Activated T-cell treated with anti-CD3 and anti-CD28 coated beads for 4 hours (primary cell): ENCODE measurements at places on chromosomes 5 and 9.

GRCh38 chr5:54234304-54234933 is 76.0 kb downstream of the ARL15 start:
- DNase-seq, result no peak

GRCh38 chr5:98997000-98997399 is 68.2 kb upstream of the CHD1 start:
- DNase-seq, result no peak

GRCh38 chr5:76351577-76351976 is 51.5 kb upstream of the IQGAP2 start:
- DNase-seq, result no peak

DNA sequence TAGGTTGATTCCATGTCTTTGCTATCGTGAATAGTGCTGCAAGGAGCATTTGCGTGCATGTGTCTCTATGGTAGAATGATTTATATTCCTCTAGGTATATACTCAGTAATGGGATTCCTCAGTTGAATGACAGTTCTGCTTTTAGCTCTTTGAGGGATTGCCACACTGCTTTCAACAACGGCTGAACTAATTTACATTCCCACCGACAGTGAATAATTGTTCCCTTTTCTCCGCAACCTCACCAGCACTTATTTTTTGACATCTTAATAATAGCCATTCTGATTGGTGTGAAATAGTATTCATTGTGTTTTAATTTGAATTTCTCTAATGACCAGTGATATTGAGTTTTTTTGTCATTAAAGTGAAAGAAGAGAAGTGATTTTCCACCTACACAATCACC is 18.5 kb downstream of the IFNA5 start:
- DNase-seq, result no peak

DNA sequence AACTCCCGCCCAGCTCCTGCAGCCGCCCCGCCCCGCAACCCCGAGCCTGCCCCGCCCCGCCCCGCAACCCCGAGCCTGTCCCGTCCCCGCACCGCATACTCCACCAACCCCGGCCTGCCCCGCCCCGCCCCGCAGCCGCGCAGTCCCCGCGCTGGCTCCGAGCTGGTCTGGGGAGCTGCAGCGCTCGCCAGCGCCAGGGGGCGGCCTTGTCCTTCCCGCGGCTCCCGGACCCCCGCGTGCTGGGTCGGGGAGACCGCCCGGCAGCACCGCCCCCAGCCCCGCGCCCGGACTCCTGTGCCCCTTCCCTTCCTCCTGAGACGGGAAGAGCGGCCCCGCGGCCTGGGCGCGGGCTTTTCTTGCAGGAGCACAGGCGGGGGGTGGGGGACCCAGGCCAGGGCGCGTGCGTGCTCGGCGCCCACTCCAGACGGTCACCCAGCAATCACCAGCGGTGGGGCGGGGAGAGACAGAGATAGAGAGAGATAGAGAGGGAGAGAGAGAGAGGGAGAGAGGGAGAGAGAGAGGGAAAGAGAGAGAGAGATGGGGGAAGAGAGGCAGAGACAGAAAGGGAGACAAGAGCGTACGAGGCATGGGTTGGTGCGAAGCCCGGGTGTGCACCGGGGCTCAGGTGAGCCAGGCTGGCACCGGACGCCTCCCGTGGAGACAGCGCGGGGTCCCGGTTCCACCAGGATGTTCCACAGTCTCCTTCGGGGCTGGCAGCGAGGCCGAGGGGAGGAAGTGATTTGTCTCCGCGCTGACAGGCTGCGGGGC is 14.7 kb upstream of the TMEM250 start:
- DNase-seq, result no peak

DNA sequence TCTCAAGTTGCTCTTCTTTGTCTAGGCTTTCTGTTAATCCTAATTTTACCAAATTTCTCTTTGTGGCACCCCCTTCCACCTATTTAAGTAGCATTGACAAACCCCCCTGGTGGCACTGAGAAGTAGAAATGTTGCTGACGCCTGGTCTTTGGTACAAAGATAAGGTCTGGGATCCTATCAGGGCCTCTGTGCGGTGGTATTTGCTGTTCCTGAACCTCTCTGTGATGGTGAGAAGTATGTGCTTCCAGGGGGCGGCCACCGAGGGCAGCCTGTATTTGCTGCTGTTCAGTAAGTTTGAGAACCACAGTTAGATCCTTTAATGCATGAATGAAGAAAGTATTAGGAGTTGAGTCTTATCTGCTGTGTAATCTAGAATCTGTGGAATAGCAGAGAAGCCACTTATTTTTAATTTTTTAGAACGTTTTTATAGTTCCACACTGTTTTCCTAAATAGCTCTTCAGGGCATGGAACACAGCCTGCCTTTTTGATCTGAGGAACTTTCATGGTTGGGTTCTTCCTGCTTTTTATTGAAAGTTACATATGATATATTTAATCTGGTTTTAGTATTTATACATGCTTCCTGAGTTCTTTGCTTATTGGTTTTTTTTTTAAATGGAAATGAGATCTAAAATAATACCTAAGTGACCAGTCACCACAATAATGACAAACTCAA is 124.2 kb downstream of the TRIO start:
- DNase-seq, result no peak

- no peak for DNase-seq
Observed at GRCh38 chr5:38257308-38258041, 884 bp upstream of the EGFLAM start.
